ENCODE measurements at places on chromosomes 4 and X. TPM values are rescaled to one million over a fixed set of nuclear protein-coding genes. Genes with fewer than 3 reads are reported as not detected.

- DNase-seq: no peak
These were observed 857.9 kb upstream of the HTR2C start for GRCh38 chrX:113726009-113726408.

GRCh38 chr4:112910109-112910736 lies 139.2 kb upstream of the ANK2 start:
- peak; percentile 10 for DNase-seq

PNCK gene
- 4.8 TPM for polyA plus RNA-seq

DNA sequence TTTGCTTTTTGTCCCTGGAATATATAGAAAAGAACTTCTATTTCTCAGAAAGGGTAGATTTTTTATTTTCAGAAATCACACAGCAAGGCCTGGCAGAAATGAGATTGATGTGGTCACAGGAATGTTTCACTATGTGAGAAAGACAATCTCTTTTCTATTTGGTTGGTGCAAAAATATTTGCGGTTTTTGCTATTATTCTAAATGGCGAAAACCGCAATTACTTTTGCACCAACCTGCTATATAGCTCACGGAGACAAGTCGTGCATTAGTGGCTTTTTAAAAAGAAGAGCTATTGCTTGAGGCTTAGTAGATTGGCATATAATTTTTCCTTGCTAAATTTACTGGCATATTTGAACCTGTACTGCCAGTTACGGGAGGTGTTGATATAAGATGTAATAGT lies 100.4 kb downstream of the ITM2A start:
- DNase-seq: no peak

MAGEA9B gene
- not detected for polyA plus RNA-seq

- DNase-seq: no peak
These were observed 76.5 kb downstream of the MED28 start for GRCh38 chr4:17690898-17691297.

DNA sequence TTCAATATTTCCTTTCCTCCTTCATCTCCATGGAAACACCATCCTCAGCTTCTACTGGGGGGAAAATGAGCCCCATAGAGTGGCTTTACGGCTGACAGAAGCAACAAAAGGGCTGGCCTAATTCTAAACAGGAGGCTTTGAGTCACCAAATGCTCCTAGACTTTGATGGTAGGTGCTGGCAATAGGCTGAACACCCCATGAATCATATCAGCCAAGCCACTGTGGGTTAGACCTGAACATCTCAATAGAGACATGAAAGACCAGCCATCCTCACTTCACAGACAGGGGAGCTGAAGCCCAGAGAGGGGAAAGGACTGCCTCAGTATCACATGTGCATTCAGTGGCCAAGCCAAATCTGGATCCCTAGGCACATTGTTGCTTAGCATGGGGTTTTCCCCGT lies 107.6 kb downstream of the AMER1 start:
- DNase-seq: no peak

- no peak for DNase-seq
These were observed 22.4 kb upstream of the CLTRN start for GRCh38 chrX:15686818-15687685.

GRCh38 chrX:102930990-102931756 lies 5.9 kb upstream of the RAB40AL start:
- no peak for DNase-seq
